ENCODE measurements at places on chromosomes 4 and X.

GRCh38 chrX:106897259-106897658, 5.9 kb downstream of the RIPPLY1 start:
- DNase-seq = no peak

DNA sequence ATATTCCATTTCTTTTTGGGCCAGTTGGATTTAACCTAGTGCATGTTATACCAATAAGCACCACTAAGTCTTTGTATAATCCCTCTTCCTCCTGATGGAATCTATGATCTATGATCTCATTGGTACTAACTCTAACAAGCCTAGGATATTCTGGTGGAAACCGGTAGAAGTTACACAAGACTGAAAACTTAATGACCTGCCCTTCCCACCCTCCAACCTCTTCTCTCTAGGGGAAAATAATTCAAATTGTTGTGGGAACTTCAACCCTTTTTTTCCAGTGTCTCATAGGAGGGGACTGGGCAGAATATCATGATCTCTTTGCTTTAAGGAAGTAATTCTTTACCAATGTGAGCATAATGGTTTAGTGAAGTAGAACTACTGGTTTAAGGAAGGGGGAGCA, 289.5 kb upstream of the BOD1L1 start:
- no peak for DNase-seq

DNA sequence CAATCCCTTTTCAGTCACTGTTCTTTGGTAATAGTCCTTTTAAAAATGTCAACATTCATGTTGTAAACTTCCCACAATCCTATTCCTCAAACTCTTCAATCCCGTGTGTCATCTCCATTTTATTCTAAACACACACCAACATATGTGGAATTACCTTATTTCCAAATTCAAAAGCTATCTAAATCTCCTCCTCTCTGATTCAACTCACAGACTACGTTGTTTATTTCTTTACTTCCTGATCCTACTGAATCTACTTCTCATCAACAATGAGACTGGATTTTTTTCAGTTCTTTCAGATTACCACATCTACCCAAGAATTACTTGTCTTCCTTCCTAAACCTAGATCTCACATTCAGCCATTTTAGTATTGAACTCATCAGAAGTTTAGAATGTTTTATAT, 188.2 kb downstream of the GABRB1 start:
- DNase-seq = no peak

DNA sequence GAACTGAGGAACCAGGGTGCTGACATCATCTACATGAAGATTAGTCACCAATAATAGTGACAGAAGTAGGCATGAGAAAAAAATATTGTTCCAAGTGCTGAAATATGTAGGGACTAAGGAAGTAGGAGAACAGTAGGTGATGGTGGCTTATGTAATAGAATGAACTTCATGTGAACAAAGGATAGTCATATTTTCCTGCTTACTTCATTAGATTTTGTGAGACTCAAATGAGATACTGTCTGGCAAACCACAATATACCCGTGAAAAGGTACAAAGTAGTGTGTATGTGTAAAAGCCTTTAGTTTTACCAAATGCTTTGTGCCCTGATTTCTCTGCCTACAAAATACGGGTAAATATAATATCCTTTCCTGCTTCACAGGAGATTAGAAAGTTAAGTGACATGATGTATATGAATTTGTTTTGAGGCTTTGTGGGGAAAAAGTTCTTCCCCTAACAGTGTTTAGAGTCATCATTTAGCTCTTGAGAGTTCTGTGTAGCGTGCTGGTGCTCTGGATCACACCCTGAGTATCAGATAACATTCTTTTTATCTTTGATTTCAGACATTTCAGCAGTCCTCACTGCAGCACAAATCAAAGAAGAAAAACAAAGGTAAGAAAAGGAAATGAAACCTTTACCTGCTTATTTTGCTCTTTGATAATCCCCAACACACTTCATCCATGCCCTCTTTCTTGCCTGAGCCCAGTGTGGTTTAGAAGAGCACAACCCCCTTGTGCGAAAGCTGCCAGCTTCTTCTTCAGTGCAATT, 67.9 kb downstream of the KLHL34 start:
- DNase-seq = no peak

DNA sequence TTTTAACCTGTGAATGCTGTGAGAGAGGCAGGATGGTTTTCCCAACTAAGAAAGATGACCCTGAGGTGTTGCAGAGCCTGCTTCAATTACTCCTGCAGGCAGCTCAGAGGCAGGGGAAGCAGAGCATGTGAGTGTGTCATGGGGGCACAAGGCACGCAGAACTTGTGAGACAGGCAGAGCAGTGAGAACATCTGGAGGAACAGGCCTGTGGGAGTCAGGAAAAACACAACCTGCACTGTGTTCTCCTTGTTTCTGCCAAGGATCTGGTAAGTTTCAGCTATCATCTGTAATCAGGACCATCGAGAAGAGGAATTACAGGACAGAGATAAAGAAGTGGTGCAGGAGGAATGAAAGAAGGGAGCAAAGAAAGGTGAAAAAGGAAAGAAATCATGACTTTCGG, 741.8 kb upstream of the INTU start:
- no peak for DNase-seq

GRCh38 chrX:2410279-2411020, 90.3 kb downstream of the DHRSX start:
- no peak for DNase-seq

DNA sequence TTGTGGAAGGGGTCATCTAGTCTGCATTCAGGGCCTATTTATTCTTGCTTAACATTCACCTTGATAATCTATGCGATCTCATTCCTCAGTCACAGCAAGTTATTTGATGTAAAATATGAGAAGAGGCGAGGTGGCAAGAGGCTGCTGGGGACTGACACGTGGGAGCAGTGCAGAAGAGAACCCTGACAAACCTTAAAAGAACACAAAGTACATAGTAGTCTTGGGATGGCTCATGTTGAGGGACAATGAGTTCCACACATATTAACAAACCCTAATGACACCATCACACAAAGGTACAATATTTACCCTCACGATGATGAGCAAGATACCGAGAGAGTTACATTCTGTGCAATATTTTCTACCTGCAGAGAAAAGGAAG, 57.5 kb downstream of the MAML3 start:
- no peak for DNase-seq

DNA sequence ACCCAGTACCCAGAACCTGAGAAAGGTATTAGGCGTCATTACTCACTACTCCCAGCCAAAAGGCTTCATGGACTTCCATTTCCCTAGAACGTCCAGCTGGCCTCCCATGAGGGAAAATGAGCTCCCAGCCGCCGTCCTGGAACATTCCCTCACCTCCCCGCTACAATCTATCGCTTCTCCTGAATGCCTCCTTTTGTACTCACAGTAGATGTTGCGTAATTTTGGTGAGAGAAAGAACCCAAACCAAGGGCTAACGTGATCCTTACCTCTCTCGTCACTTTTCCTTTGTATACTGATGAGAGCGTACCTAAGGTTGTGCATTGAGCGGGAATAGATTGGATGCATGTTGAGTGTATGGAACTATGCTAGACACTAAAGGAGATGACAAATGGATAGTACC, 161.9 kb downstream of the TENM3 start:
- DNase-seq = no peak

DNA sequence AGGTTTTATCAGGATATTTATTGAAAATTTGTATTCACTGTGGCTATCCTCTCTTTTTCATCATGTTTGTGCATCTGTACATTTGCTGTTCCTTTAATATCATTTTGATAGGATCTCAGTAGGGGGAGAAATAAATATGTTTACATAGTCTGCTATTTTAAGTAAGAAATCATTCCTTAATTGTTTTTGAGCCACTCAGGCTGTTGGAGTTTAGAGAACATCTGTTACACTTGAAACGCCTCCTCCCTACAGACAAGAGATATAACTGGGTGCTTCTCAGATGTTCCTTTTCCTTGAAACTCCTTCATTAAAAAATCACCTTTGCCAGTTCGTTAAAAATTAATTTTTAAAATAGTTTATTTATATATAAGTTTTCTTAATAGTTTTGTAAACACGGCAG, 59.4 kb downstream of the QRFPR start:
- no peak for DNase-seq

- DNase-seq = no peak
Measured at GRCh38 chr4:148893095-148893494, 450.9 kb upstream of the NR3C2 start.

GRCh38 chr4:142567199-142567598, 278.9 kb downstream of the INPP4B start:
- no peak for DNase-seq

GRCh38 chr4:2289311-2289954, 27.5 kb upstream of the MXD4 start:
- DNase-seq = no peak

GRCh38 chr4:61933527-61933926, 733.4 kb downstream of the ADGRL3 start:
- DNase-seq = no peak

DNA sequence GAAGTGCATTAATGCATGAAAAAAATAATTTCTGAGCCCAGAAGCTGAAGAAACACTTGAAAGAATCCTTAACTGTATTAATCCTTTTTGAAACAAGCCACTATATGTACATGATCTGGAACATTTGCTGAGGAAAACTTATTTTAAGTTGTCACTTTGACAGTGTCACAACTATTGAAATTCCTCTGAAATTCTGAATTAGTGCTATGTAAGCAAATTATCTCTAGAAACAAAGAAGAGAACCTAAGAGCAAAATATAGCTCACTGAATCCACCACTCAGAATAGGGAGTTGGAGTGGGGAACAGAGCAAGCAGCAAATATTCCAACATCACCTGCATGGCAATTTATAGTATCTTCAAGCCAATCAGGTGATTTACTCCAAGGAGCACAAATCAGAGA, 34.6 kb upstream of the FAM47C start:
- no peak for DNase-seq

- no peak for DNase-seq
Measured at GRCh38 chrX:72365126-72365525, 59.4 kb upstream of the CITED1 start.

- no peak for DNase-seq
Measured at GRCh38 chr4:3346146-3346545, 53.3 kb downstream of the RGS12 start.

DNA sequence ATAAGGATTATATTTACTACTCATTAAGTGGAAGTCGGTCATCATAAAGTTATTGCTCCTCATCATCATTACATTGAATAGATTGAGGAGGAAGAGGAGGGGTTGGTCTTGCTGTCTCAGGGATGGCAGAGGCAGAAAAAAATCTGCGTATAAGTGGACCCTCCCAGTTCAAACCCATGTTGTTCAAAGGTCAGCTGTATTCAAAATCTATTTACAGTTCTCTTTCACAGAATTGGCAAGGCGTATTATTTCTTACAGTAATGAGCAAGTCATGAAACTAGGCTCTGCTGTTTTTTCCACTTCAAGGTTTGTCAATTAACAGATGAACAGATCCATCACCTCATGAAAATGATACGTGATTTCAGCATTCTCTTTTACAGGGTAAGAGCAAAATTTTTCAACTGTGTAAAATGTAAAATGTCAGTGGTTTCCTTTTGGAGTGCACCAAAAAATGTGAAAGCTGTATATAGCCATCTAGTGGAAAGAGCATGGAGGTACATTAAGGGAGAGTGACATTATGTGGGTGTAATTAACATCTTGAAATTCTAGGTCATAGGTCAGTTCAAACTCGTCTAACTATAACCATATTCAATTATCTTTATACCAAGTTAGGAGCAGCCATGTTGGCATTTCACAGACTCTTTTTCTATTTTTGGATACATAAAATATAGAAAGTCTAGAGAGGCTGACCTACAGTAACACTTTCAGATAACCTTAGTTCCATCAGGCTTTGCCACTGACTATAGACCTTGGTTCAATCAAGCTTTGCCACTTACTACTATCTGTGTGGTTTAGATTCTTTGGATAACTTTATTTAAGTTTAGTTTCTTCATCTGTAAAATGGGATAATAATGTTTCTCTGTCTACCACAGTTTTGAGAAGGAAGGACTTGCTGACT, 30.1 kb downstream of the NEIL3 start:
- DNase-seq = no peak

All from nucleus accumbens (tissue), 56 donors.